ENCODE measurements at places on chromosomes 12 and 14.

- no peak for DNase-seq
These were observed 1.0 kb downstream of the CACNA2D4 start for GRCh38 chr12:1917172-1918070.

GRCh38 chr12:30000401-30000800, 216.7 kb upstream of the TMTC1 start:
- DNase-seq, result no peak

GRCh38 chr14:96271421-96271762, 15.4 kb downstream of the BDKRB1 start:
- DNase-seq, result no peak

DNA sequence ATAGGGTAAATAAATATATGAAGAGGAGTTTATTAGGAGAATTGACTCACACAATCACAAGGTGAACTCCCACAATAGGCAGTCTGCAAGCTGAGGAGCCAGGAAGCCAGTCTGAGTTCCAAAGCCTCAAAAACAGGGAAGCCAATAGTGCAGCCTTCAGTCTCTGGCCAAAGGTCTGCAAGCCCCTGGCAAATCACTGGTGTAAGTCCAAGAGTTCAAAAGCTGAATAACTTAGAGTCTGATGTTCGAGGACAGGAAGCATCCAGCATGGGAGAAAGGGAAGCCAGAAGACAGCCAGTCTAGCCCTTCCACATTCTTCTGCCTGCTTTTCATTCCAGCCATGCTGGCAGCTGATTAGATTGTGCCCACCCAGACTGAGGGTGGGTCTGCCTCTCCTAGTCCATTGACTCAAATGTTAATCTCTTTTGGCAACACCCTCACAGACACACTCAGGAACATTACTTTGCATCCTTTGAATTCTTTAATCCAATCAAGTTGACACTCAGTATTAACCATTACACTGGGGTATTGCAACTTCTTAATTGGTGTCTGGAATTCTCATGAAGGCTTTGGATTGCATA, 736.5 kb upstream of the LMO3 start:
- DNase-seq, result no peak

- DNase-seq, result no peak
These were observed 126.9 kb upstream of the RAP1B start for GRCh38 chr12:68483592-68484383.

DNA sequence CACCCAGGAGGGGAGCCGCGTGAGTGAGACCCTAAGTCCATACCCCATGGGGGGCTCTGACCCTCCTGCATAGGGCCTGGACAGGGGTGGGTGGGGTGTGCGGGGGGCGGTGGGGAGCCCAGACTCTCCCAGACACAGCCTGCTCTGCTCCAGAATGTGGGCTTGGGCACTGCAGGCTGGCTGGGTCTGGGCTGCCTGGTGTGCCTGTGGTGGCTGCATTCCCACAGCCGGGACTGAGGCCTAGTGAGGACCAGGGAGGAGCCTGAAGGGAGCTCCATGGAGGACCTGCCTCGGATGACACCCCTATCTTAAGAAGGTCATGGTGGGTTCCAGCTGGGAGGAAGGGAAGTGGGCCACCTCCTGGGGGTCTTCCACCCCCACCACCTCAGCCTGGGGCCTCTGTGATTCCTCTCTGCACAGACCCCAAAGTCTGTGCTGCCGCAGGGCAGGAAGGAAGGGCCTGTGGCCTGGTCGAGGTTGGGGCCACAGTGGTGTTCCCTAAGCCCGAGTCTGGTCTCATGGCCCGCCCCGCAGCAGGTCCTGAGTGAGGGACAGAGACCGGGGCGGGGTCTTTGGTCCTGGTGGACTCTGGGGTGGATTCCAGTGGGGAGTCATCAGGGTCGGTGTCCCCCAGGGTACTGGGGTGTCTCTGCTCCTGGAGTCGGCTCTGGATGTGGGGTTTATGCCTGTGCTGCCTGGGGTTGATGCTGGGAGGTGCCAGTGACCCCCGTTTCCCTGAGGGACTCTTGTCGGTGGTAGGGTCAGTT, 392.3 kb downstream of the TMEM121 start:
- no peak for DNase-seq

Measured in RPMI8226 (cell line).